ENCODE measurements at places on chromosomes 12 and 14.

DNA sequence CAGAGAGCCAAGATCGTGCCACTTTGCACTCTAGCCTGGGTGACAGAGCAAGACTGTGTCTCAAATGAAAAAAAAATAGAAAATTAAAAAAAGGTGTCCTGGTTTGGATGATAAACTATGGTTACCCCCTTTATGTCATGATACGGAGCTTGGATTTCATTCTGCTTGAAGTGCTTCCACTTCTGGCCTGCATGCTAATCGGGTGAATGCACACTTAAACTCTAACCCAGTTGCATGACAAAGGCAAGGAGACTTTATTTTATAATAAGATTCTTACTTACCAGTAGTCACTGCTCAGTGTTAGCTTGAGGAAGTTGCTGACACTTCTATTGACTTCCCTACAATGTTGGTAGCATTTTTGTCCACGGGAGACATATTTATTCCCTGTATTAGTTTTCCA is 24.3 kb downstream of the CFAP54 start:
- DNase-seq = no peak
- no peaks in the 10 kb centered on the region for H3K27me3 ChIP-seq
- H3K27ac ChIP-seq = no peak overlapping the region

DNA sequence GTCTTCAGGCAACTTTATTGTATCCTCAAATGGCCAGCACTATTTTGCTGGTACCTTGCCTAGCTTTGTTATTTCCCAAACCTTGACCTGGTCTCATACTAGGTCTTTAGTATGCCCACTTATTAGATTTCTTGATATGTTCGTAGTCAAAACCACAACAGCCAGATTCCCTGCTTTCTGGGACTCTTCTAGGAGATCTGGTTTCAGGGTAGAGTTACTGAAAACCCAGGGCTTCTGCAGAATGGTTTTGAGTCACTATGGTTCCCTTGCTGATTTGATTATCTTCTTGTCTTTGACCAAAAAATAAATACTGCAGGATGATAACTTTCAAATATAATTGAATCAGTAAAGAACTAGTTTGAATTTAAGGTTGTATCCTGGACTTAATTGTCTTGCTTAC is 211.2 kb downstream of the FUT8 start:
- no peaks in the 10 kb centered on the region for H3K4me1 ChIP-seq
- no peak overlapping the region for H3K27ac ChIP-seq
- no peaks in the 10 kb centered on the region for H3K36me3 ChIP-seq
- DNase-seq = no peak
- no peaks in the 10 kb centered on the region for H3K27me3 ChIP-seq
- no peak overlapping the region for H3K4me3 ChIP-seq

DNA sequence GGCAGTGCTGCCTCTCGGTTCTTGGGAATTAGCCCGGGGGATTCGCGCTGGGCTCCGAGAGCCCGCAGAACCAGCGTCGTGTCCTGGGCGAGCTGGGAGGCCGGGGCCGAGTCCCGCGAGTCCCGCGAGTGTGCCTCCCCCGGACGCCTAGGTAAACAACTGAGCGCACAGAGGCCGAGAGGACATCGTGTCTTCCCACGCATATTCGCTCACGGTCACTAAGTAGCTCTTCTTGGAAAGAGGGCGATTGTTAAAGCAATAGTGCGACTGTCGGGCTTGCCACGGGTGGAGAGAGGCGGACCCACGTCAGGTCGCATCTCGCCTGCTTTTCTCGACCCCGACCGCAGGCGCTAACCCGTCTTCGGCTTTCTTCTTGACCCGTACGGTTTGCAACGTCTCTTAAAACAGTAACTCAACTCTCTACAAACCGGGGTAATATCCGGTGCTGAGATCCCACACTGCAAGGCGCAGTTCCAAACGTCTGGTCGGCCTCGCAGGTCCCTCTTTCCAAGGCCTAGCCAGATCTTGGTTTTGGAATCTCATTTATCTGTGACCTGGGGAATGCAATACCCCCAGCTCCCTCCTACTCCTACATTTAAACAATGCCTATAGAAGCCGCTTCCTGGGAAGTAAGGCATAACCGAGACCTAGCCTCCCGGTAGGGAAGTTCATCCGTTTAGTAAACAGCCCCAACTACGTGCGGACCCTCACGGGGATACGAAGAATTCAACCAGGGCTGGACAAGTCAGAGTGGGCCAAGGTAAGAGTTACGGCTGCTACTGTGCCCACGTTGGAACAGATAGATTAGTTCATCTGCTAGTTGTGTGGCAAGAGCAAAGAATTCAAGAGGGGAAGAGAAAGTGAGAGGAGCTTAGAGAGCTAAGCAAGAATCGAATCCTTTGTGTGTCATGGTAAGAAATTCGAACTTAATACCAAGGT is 736 bp upstream of the PHLDA1 start:
- DNase-seq = no peak
- H3K36me3 ChIP-seq = peaks cover 29% of the 10 kb centered on the region
- H3K4me3 ChIP-seq = peak overlapping the region; percentile 94
- peaks cover 36% of the 10 kb centered on the region for H3K4me1 ChIP-seq
- H3K27ac ChIP-seq = peak overlapping the region; percentile 94

DNA sequence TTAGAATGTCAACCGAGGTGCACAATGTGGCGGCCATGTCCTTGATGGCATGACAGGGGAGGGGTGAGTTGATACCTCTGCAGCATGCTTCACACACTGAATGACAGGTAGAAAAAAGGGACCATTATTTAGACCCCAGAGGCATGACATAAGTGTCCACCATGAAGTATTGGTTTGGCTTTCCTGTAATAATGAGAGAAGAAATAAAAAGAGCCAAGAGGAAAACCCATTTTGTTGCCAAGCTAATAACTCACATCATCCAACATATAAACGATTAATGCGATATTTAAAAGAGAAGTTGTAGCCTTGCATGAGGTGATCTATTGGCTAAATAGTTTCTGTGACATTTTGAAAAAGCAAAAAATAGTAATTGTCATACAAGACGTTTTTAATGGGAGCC is 343.4 kb downstream of the LRIG3 start:
- H3K27me3 ChIP-seq = peaks cover 4% of the 10 kb centered on the region
- H3K4me3 ChIP-seq = no peak overlapping the region
- H3K4me1 ChIP-seq = peaks cover 5% of the 10 kb centered on the region
- DNase-seq = no peak
- H3K27ac ChIP-seq = peak overlapping the region; percentile 79

DNA sequence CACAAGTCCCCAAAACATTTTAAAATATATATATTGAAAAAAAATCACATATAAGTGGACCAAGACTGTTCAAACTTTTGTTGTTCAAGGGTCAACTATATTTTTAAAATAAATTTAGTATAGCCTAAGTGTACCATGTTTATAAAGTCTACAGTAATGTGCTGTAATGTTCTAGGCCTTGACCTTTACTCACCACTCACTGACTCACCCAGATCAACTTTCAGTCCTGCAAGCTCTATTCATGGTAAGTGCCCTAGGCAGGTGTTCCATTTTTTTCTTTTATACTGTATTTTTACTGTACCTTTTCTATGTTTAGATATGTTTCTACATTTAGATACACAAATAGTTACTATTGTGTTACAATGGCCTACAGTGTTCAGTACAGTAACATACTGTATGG is 23.4 kb upstream of the TMTC1 start:
- no peaks in the 10 kb centered on the region for H3K27me3 ChIP-seq
- H3K27ac ChIP-seq = no peak overlapping the region
- no peaks in the 10 kb centered on the region for H3K4me1 ChIP-seq
- no peaks in the 10 kb centered on the region for H3K36me3 ChIP-seq
- H3K4me3 ChIP-seq = no peak overlapping the region

DNA sequence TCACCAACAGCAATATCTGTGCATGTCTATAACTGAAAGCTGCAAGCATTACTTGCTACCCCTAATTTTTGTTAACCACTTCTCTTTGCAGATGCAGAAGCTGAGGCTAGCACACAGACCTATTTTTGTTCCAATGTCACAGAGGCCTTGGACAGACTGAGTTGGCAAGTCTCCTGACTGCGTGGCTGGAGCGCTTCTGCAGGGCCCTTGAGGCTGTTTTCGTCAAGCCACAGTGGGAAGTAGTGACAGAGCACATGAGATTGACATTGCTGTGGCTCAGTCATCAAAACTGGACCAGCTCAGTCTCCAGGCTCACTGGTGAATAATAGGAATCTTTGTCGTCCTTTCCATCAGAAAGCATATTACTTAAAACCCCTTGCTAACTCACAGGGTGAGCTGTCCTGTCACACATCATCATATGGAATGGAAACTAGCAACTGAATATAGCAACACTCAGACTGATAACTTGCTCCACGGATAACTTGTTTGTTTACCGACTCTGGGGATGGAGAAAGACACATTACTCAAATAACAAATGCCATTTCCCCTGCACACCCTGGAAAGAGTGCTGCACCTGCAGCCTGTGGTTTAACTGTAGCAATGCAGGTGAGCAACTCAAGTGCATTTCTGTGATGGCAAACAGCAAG is 43.6 kb upstream of the DDX11 start:
- DNase-seq = no peak
- H3K27ac ChIP-seq = no peak overlapping the region
- H3K4me1 ChIP-seq = no peaks in the 10 kb centered on the region

- DNase-seq = no peak
- H3K4me3 ChIP-seq = peak overlapping the region; percentile 91
- H3K36me3 ChIP-seq = peaks cover 15% of the 10 kb centered on the region
- H3K27me3 ChIP-seq = peaks cover 9% of the 10 kb centered on the region
- H3K4me1 ChIP-seq = peaks cover 14% of the 10 kb centered on the region
Measured at GRCh38 chr12:27524839-27525753, 1.1 kb downstream of the PPFIBP1 start.

DNA sequence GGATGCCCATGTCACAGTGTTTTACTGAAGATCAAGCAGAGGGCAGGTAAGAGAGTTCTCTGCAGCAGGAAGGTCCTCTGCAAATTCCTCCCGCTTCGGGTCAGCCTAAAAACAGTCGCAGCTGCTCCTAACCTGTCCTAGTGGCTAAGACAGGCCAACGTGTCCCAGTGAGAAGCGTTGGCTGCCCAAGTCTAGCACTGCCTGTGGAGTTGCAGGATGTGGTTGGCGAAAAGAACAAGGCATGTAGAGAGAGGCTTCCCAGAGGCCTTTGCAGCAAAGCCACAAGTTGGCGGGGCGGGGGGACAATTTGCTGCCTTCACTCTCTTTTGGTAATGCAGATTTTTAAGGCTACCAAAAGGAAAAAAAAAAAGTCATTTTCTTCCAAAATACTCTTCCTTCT is 340.1 kb downstream of the BCL11B start:
- peaks cover 9% of the 10 kb centered on the region for H3K27me3 ChIP-seq
- no peak overlapping the region for H3K27ac ChIP-seq
- no peaks in the 10 kb centered on the region for H3K4me1 ChIP-seq
- no peak for DNase-seq
- H3K4me3 ChIP-seq = no peak overlapping the region
- H3K36me3 ChIP-seq = no peaks in the 10 kb centered on the region

DNA sequence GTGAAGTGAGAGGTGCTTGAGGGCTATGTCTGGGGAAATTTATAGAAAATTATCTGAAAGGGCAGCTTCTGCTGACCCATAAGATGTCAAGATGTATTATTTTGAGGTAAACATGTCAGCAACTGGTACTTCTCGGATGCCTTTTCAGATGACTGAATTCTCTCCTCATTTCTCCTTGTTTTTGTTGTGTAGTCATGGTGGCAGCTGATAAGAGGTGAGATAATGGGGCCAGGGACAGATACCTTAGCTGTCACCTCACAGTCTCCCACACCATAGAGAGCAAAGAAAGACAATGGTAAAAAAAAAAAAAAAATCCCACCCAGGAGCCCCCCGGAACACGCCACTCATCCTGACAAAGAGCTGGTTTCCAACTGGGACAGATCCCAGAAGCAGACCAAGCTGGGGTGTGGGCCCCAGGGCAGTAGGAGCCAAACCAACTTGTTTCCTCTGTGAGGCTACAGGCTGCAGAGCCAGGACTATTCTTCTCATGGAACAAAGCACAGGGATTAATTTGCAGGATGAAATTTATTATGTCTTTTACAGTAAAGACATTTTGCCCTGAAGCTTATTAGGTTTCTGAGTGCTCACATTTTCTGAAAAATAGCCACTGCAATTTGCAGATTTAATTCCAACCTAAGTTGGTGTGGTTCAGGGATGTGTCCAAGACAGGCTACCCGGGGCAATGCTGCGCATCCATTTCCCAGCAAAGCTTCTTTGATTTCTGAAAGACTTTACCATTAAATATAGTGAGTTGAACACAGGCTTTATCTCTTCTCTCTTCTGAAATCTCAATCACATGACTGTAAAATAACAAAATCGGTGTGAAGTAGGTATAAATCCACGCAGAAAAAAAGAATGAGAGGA is 52.2 kb downstream of the NDUFA12 start:
- peaks cover 18% of the 10 kb centered on the region for H3K27me3 ChIP-seq
- H3K36me3 ChIP-seq = no peaks in the 10 kb centered on the region
- H3K4me1 ChIP-seq = no peaks in the 10 kb centered on the region
- DNase-seq = no peak
- H3K27ac ChIP-seq = no peak overlapping the region

DNA sequence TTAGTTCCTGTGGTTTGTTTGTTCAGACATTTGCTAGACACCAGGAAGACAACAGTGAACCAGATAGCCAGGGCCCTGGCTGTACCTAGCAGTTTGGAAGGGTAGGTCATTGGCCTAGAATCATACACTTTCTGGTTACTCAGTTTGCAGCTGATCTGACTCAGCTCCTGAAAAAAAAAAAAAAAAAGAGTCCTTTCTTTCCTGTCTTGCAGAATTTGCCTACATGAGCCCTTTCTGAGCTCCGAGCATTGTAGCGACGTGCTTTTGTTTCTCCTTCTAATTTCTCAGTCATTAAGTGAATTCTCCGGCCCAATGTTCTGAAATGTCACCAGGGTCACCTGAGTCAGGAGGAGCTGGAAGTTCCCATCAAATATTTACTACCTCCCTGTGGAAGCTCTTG is 2.4 kb downstream of the CABP1 start:
- H3K4me3 ChIP-seq = peak overlapping the region; percentile 59
- peaks cover 14% of the 10 kb centered on the region for H3K4me1 ChIP-seq
- no peaks in the 10 kb centered on the region for H3K36me3 ChIP-seq
- H3K27ac ChIP-seq = no peak overlapping the region
- peaks cover 76% of the 10 kb centered on the region for H3K27me3 ChIP-seq

GRCh38 chr14:90560558-90560957 is 163.7 kb downstream of the CALM1 start:
- H3K4me3 ChIP-seq = no peak overlapping the region
- peaks cover 18% of the 10 kb centered on the region for H3K4me1 ChIP-seq
- no peak overlapping the region for H3K27ac ChIP-seq

- DNase-seq = no peak
- H3K4me1 ChIP-seq = peaks cover 24% of the 10 kb centered on the region
- H3K36me3 ChIP-seq = peaks cover 4% of the 10 kb centered on the region
- no peaks in the 10 kb centered on the region for H3K27me3 ChIP-seq
Measured at GRCh38 chr14:76977793-76978720, 50.5 kb downstream of the IRF2BPL start.

DNA sequence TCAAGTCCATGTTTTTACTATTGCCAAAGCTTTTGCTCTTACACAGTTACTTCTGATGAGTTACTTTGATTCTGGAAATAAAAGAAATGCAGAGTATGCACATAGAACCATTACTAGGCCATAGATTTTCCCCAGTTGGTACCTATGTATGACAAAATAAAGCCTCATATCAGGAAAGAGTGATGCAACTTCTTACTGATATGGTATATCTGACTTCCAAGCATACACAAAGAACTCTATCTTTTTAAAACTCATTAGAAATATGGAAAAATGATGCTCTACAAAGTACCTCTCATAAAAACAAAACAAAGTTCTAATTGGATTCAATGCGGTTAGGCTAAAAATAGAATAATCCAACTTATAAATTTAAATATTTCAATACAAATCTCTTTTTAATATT is 92.1 kb downstream of the STXBP6 start:
- H3K4me1 ChIP-seq = no peaks in the 10 kb centered on the region
- H3K27ac ChIP-seq = no peak overlapping the region
- no peaks in the 10 kb centered on the region for H3K27me3 ChIP-seq
- H3K36me3 ChIP-seq = no peaks in the 10 kb centered on the region
